ENCODE measurements at places on chromosomes 3 and 15.

DNA sequence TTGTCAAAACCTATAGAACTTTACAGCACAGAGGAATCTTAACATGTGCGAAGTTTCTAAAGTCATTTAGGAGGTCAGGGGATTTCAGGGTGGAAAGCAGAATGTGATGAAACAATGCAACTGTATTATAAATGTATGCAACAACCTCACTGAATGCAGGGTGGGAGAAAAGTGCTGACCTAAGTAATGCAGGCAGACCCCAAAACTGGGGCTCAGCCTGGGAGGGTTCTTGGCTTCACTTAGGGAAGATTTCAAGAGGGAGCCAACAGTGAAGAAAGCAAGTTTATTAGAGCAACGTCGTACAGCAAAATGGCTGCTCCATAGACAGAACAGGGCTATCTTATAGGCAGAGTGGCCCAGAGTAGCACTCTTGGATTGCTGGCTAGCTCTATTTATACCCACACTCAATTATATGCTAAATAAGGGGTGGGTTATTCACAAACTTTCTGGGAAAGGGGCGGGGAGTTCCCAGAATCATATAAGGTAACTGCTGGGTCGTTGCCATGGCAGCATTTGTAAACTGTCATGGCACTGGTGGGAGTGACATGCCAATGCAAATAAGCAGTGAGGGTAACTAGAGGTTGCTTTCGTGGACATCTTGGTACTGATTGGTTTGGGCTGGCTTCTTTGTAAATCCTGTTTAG, 14.2 kb upstream of the CAND2 start:
- no peak for DNase-seq

- no peak for DNase-seq
Measured at GRCh38 chr3:63910891-63911290, 1.3 kb downstream of the SCAANT1 start.

DNA sequence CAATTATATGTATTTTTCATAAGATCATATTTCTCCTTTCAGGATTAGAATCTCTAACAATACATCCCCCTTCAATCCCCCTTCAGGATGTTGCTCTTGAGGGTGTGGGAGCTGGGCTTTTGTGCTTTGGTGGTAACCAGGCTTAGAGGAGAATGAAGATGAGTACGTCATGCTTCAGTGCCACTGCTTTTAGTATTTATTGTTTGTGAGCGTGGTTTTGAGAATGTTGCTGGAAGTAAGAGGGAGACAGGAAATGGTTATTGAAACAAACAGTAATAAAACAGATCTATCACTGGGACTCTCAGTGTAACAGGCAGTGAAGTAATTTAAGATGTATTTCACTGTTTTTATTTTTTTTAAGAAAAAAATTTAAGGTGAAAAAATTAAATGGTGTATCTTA, 35.3 kb downstream of the GBE1 start:
- no peak for DNase-seq

DNA sequence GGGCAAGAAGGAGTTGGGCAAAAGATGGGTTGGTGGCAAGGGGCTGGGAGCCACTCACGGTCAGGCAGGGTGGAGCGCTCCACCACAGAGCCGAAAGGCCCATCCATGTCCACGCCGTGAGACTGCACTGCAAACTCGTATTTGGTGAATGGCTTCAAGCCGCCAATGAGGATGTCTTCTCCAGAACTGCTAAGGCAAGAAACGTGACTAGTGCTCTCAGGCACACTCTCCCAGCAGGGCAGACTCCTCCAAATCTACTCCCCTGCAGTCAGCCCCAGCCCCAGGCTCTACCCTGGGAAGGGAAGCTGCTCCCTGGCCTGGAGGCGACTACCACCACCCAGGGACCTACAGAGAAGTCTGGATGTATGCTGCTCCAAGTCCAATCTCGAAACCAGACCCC, 11.4 kb upstream of the IGDCC3 start:
- no peak for DNase-seq

- no peak for DNase-seq
Measured at GRCh38 chr3:65284961-65285360, 597.2 kb upstream of the ADAMTS9 start.

Measured in AG09319 (cell line).